LNCaP clone FGC (cell line): ENCODE measurements at places on chromosomes 13 and 19.

GRCh38 chr13:36666477-36667229 is 7.2 kb upstream of the SERTM1 start:
- no peak for DNase-seq

DNA sequence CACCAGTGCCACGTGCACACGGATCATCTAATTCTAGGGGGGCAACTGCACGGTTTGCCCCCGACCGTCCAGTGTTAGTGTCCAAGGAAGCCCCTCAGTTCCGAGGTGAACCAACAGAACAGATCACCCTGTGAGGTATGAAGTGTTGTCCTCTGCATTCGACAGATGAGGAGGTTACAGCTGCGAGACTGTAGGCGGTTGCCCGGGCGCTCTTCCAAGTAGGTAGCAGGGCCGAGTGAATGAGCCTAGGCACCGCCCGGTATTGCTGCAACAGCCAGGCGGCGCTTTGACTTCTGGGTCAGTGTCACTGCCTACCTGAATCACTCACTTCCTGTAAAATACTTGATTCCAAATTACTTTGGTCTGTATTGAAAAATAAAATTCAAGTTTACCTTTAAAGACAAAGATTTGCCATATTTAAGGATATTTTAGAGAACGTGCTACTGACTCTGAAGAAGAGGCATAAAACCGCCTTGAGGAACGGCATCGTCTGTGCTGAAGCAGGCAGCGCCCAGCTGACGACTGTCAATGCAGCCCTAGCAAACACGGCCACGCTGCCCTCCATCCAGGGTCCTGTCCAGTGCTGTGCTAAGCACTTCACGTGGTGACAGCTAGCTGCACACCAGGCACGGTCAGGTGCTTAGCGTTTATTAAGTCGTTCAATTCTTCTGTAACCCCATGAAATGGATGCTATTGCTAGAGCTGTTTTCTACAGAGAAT is 19.3 kb upstream of the RASA3 start:
- no peak for DNase-seq

DNA sequence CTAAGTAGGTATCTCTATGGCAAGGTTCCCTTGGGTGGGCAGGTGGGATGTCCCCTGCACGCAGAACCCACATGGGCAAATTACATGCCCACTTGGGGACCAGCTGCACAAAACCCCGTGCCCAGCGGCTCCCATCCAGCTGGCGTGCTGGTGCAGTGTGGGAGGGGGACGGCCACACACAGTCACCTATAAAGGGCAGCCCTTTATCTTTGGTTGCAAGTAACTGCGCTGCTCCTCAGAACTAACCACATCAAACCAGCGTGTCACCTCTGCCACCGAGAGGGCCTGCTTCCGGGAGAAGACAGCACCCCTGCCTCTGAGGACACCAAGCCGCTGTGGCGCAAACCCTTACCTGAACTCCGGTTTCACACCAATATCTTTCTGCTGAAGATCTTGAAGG is 32.2 kb downstream of the ANKRD27 start:
- no peak for DNase-seq

- DNase-seq: no peak
Observed at GRCh38 chr13:97967948-97968347, 14.5 kb downstream of the IPO5 start.

DNA sequence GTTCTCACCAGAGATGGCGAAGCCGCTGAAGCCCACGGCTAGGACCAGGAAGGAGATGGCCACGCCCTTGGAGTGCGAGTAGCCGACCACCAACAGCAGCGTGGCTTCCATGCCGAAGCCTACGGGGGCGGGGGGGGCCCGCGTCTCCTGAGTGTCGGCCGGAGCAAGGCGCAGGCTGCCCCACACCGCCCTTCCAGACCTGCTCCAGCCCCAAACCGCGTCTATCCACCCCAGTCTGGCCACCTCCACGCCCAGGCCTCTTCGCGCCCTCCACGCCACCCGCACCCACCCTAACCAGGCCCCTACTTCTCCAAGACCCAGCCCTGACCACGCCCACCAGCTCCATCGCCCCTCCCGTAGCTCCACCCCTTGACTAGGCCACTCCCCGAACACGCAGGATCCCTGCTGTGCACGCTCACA is 6.2 kb downstream of the GFY start:
- no peak for DNase-seq

GRCh38 chr13:44848920-44849676 is 140.2 kb downstream of the NUFIP1 start:
- no peak for DNase-seq

DNA sequence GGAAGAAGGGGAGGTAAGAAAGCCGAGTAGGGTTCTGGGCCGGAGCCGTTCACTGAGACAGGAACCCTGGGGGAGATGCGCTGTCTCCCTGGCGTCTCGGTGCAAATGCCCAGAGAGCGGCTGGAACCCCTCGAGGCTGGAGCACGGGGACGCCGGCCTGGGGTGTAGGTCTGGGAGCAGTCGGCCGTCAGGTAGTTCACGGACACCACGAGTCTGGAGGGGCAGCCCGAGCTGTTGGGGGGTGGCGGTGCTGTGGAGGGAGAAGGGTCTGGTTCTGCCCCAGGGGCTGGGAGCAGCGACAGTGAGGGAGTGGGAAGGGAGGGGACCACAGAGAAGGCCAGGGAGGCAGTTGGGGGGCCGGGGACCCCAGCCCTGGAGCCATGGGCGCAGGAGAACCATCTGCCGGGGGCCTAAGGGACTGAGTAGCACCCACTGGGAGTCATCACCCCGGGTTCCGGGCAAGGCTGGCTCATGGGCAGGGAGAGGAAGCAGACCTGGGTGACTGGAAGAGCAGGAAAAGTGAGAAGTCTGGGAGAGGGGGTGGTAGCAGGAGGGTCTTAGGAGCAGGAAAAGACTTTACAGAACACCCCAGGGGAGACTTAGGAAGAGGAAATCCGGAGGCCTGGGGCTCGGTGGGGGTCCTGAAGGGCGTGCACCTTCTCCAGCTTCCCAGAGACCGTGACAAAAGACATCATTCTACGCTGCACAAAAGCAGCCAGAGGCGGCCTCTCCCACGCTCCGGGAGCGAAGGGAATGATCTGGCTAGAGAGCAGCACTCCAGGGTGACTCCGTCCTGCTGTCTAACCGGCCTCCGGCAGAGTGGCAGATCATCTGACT is 173.1 kb upstream of the SOX1 start:
- DNase-seq: no peak

GRCh38 chr13:43872181-43872580 is 7.4 kb downstream of the CCDC122 start:
- no peak for DNase-seq

GRCh38 chr13:99308471-99309087 is 1.4 kb upstream of the GPR183 start:
- no peak for DNase-seq
